A172 (cell line): ENCODE measurements at places on chromosomes 3 and 15.

DNA sequence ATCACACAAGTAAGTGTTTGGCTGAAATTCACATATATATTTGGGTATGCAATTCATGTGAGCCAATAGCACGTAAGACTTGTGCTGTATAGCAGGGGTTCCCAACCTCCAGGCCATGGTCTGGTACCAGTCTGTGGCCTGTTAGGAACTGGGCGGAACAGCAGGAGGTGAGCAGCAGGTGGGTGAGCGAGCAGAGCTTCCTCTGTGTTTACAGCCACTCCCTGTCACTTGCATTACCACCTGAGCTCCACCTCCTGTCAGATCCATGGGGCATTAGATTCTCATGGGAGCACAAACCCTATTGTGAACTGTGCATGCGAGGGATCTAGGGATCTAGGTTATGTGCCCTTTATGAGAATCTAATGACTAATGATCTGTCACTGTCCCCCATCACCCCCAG lies 59.7 kb downstream of the MAP3K13 start:
- DNase-seq, result no peak

DNA sequence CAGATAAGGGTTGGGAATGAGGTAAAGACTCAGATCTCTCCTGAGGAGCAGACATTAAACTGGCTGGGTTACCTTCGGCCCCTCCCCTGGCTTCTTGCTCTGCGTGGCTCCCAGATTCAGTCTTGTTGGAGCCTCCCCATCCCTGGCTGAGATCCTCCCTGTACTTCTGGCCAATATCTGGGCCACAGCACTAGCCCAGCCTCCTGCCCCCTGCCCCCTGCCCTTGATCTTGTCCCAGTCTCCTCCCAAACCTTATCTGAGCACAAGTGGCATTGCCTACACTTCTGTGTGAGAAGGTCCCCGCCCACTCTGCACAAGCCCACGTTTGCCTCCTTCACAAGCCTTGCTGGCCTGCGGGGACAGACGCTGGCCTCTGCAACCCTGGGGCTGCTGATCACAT lies 16.8 kb downstream of the PLA2G4F start:
- DNase-seq, result no peak

GRCh38 chr3:57977818-57978235 lies 30.4 kb upstream of the FLNB start:
- DNase-seq, result peak; percentile 77

DNA sequence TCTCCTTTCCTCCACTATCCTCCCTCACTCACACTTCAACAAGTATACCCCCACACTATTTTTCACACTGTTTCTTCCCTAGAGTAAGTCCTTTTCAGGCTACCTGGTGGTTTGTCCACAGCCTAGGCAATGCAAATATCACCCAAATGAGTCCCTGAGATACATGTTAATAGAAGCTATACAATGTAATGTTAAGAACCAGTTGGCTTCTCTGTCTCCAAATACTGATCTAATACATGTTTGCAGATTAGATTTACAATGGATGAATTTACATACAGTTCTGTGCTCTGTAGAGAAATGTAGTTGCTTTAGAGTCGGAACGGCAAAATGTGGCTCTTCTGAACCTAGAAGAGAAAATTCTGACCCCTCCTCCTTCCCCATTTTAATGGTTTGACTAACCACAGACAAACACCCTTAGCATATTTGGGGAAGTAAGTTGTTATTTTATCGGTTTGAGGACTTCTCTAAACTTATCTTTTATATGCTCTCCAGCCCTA lies 63.6 kb upstream of the MBNL1 start:
- DNase-seq, result no peak

DNA sequence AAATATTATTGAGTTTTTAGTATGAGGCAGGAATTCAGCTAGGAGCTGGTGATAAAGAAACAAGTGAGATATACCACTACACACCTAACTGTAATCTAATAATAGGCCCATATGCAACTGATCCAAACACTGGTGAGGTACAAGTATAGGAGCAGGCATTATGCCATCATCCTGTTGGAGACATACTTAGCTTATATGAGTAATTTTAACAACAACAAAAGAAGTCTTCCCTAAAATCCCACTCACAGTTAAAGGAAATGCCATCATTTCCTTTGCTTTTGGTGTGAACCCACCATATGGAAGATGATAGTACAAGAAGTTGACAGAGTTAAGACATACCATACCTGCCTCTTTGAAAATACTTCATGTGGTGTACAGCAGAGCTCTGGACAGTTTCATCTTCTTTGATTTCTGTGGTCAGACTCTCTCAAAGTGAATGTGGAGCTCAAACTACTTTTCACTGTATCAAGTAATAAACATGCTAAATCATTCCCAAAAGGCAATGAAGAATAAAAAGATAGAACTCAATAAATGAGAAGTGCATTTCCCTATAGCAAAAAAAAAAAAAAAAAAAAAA lies 85.5 kb downstream of the CD200R1L start:
- DNase-seq, result no peak

DNA sequence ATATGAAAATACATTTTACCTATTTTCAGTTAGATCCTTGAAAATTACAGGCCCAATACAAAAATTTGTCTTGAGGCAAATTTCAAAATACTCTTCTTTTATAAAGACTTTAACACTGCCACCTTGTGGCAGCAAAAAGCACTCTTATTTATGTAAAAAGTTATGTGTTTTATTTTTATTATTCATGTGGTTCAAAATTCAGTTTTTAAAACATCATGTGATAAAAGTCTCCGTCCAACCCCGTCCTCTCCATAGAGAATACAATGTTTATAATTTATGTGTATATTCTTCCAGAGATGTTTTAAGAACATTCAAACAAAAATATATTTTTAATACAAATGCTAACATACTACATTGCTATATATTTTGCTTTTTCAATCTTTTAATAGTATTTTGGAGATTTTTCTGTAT lies 36.9 kb upstream of the TRIM59 start:
- no peak for DNase-seq

GRCh38 chr3:66398228-66399025 lies 102.4 kb downstream of the LRIG1 start:
- DNase-seq, result no peak

DNA sequence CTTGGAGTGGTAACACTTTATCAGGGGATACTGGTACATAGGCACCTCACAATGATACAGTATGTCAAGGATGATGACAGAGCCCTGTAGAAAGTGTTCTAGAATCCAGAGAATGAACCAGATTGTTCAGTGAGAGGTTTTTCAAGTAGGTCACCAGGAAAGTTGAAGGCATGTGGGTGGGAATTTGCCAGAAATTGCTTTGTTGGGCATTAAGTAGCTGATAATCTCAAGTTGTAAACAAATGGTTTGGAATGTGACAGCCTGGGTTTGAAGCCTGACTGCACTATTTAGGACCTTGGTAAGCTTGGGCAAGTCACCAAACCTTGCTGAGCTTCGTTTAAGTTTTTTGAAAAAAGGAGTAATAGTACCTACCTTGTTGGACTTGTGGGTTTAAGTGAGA lies 12.5 kb downstream of the SLC35G2 start:
- no peak for DNase-seq
